ENCODE measurements at places on chromosomes 11 and 22. TPM values are rescaled to one million over a fixed set of nuclear protein-coding genes. Genes with fewer than 3 reads are reported as not detected.

Gene OTOG
- not detected for total RNA-seq

Gene ELMOD1
- not detected for total RNA-seq

Gene NRIP3
- total RNA-seq, result 16.9 TPM

Gene TMEM179B
- 78.8 TPM for total RNA-seq

Gene TMEM191C
- 0.98 TPM for total RNA-seq

Gene LMF2
- total RNA-seq, result 128 TPM

Gene POU2AF3
- 0.33 TPM for total RNA-seq

Gene HEPN1
- total RNA-seq, result not detected

Gene CSNK2A3
- 0.81 TPM for total RNA-seq

Gene CD3E
- not detected for total RNA-seq

Gene WBP2NL
- 0.38 TPM for total RNA-seq

Gene TRIM44
- 29.7 TPM for total RNA-seq

Gene CAVIN3
- 319 TPM for total RNA-seq

Gene MMP8
- total RNA-seq, result not detected

Gene PACSIN3
- 30.0 TPM for total RNA-seq

Gene BRSK2
- total RNA-seq, result 0.25 TPM

Gene SEPTIN5
- total RNA-seq, result 6.4 TPM

Gene PHF21B
- total RNA-seq, result not detected

Gene OR8G1
- total RNA-seq, result not detected

Gene BCO2
- 1.8 TPM for total RNA-seq

Data from mesangial cell (primary cell).